ENCODE measurements at places on chromosomes 1 and 21. TPM values are rescaled to one million over a fixed set of nuclear protein-coding genes. Genes with fewer than 3 reads are reported as not detected.

DNA sequence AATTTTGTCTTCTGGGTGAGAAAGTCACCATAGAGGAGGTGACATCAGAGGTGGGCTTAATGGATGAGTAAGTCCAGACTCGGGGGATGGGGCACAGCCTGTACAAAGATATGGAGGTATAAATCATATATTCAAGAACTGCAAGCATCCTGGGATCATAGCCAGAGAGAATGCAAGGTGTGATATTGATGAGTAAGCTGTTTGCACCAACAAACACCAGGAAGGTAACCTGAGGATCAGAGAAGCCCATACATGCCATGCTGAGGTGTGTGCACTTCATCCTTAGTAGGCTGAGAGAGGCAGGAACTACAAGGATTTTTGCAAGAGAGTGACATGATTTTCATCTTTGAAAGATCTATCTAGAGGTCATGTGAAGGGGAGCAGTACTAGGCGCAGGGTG is 306.4 kb downstream of the HHAT start:
- no peak for DNase-seq

- no peak for DNase-seq
Observed at GRCh38 chr1:181251001-181251712, 162.7 kb downstream of the IER5 start.

DNA sequence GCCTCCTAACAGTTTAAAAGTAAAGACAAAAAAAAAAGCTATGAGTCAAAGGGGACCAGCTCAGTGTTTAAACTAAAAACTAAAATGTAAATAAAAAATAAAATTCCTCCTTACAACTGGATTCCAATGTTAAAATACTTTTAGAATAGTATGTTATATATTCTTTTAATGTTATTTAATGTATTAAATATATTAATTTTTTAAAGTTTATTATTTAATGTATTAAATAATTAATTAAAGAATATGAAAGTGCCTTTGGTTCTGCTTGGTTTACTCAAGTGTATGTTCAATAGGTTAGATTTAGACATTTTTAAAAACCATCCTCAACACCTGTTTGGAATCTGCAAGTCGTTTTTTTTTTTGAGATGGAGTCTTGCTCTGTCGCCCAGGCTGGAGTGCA is 13.1 kb downstream of the ACBD6 start:
- DNase-seq = no peak

DNA sequence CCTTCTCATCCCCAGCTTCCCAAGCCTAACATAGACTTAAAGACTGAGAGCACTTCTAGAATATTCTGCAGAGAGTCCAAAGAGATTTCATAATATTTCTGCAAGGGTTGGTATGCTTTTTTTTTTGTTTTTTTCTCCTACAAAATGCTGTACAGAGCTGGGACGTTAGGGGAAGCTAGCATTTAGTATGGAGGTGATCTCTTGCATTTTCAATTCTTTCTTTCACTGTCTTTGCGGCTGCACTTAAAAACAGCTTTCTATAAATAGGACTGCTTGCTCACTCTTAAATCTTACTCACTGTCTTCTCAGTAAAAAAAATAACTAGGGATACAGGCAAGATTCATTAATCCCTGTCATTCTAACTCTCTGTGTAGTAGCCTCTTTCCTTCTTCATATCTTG is 7.4 kb downstream of the DSCAM start:
- DNase-seq = no peak

GRCh38 chr1:20634065-20634593 is 871 bp downstream of the PINK1 start:
- DNase-seq = no peak

GRCh38 chr1:60621368-60621851 is 461.0 kb upstream of the NFIA start:
- no peak for DNase-seq

- no peak for DNase-seq
Observed at GRCh38 chr1:66351913-66352312, 182.0 kb upstream of the SGIP1 start.

The UBE2U gene
- not detected for total RNA-seq

All from mesenteric fat pad (tissue), 1 donor.